ENCODE measurements at places on chromosomes 1 and 21. TPM values are rescaled to one million over a fixed set of nuclear protein-coding genes. Genes with fewer than 3 reads are reported as not detected.

WNT3A gene
- 0.16 TPM for total RNA-seq

SMPDL3B gene
- total RNA-seq: 31.6 TPM

TMEM81 gene
- total RNA-seq: 5.7 TPM

TXNIP gene
- 76.8 TPM for total RNA-seq

FAM78B gene
- 2.7 TPM for total RNA-seq

DSCAM gene
- total RNA-seq: 0.09 TPM

ADCY10 gene
- 0.34 TPM for total RNA-seq

GBP5 gene
- 0.23 TPM for total RNA-seq

NLRP3 gene
- total RNA-seq: 0.11 TPM

KRTAP12-2 gene
- total RNA-seq: 0.25 TPM

APOBEC4 gene
- total RNA-seq: not detected

FCRL3 gene
- not detected for total RNA-seq

MRAP gene
- not detected for total RNA-seq

BMP8A gene
- 1.2 TPM for total RNA-seq

CYP4Z1 gene
- not detected for total RNA-seq

SHE gene
- total RNA-seq: 1.1 TPM

GPR25 gene
- not detected for total RNA-seq

DNASE2B gene
- 0.15 TPM for total RNA-seq

LCA5L gene
- 0.64 TPM for total RNA-seq

MYOG gene
- not detected for total RNA-seq

TMEM200B gene
- total RNA-seq: 19.1 TPM

DAB1 gene
- 12.3 TPM for total RNA-seq

LAMC2 gene
- total RNA-seq: 7.9 TPM

FCGR3A gene
- 0.32 TPM for total RNA-seq

DNAH14 gene
- 34.1 TPM for total RNA-seq

S100A7A gene
- total RNA-seq: not detected

RUNX3 gene
- total RNA-seq: 1.8 TPM

ORC1 gene
- 33.6 TPM for total RNA-seq

CFHR4 gene
- total RNA-seq: 0.42 TPM

LCE6A gene
- total RNA-seq: not detected

FBLIM1 gene
- 76.6 TPM for total RNA-seq

FH gene
- total RNA-seq: 80.8 TPM

CDC7 gene
- 41.3 TPM for total RNA-seq

AMY1C gene
- not detected for total RNA-seq

FCRL4 gene
- not detected for total RNA-seq

TSPAN1 gene
- 0.50 TPM for total RNA-seq

PTPRC gene
- 0.71 TPM for total RNA-seq

Data from WTC11 (cell line).